ENCODE measurements at places on chromosomes 3 and 15.
A peak's percentile ranks its signal among the peaks of the same experiment; 100 is the strongest.

DNA sequence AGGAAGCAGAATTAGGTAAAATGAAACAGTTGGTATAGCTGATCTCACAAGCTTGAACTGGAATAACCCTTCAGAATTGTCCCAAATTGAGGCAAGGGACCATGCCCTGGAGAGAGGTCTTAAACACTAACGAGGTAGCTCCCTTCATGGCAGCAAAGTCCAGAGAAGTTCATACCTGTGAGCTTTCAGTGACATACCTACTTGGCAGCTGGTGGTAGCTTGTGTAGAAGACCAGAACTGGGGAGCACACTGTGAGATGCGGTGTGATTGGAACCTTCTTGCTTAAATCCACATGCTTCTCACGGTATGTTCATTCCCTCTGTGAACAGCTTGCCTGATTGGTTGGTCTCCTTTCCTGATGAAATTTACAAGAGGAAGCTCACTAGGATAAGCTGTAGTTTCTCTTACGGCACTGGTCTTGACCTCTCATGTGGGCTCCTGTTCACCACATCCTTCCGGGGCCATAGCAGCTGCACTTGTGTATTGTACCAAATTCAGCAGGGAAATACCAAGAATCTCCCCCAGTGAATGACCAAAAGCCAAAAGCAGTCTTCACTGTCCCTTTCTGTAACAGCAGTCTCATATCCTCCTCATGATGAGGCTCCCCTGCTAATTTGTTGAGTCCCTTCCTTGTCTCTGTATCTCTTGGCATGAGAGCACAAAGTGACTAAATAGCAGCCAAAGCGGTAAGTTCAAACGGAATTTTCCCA is 483.7 kb upstream of the FRG2C start:
- no peak for DNase-seq

GRCh38 chr15:101138913-101139880 is 112.7 kb downstream of the CHSY1 start:
- DNase-seq = no peak

- DNase-seq = no peak
Measured at GRCh38 chr3:122927726-122928125, 99.8 kb downstream of the SEMA5B start.

GRCh38 chr15:100667405-100668347 is 65.3 kb downstream of the ASB7 start:
- no peak for DNase-seq

DNA sequence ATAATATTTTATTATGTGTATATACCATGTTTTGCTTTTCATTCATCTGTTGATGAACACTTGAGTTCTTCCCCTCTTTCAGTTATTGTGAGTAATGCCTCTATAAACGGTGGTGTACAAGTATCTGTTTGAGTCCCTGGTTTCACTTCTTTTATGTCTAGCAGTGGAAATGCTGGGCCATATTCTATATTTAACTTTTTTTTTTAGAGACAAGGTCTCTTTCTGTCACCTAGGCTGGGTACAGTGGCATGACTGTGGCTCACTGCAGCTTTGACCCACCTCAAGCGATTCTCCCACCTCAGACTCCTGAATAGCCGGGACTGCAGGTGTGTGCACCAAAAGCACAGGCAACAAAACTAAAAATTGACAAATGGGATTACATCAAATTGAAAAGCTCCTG is 19.9 kb downstream of the GOLM2 start:
- no peak for DNase-seq

DNA sequence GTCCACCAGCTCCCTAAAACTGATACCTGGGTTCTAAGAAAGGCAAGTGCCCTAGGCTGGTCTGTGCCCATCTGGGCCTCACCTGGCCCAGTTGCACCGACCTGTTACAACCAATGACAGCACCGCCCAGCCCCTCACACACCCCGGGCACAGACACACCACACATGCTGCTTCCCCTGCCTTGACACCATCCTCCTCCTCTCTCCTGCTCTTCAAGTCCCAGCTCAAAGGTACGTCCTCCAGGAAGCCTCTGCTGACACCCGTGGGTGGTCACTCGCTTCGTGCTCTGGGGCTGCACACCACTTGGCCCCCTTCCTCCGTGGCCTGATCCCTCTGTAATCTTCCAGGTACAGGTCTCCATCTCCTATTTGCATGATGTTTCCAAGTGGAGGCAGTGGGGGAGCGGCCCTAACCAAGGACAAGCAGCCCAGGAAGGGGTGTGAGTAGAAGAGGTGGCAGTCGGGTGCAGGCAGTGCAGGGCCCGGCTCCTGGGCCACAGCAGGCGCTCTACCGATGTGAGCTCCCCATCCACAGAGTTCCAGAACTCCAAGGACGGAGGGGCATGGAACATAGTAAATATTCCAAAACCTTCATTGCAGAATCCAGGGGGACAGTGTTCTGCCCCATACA is 144.6 kb downstream of the NUP210 start:
- DNase-seq = no peak

- no peak for DNase-seq
Measured at GRCh38 chr15:73602446-73602843, 30.7 kb downstream of the NPTN start.

DNA sequence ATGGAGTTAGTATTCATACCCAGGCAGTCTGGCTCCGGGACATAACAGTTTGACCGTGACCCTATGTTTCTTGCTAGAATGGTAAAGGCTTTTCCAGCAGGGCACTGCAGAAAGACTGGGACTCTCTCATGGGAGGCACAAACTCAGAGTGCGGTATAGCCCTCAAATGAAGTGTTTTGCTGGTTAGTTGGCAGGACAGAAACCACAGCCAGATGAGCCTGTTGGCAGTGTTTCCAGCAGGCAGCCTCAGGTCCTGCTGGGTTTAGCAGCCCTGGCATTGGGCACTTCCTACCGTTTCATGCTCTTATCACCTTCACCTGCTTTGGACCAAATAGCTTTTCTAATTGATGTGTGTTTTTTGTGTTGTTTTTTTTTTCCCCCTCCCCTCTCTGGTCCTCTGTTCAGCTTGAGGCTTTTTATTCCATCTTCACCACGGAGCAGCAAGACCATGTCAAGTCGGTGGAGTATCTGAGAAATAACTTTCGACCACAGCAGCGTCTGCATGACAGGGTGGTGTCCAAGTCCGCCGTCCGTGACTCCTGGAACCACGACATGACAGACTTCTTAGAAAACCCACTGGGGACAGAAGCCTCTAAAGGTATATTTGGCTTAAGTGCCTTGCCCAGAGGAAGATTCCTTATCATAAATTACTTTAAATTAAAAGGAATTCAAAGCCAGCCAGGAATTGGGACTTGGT is 205.6 kb downstream of the FEZF2 start:
- no peak for DNase-seq

DNA sequence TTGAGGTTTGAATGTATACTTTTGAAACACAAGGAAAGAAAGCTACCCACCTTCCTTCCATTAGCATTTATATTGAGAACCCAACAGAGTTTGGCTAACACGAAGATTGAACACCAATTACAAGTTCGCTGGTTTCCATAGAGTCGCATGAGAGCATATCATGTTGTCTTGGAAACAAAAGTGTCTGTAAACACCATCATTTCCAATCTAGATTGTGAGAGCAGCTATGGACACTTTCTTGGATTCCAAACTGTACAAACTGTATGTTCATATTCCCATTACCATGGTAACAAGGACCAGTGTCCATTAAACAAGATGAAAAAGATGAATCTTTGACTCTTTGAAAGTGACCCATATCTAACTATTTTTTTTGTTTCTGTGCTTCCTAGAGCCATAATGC is 529.9 kb upstream of the ROBO1 start:
- no peak for DNase-seq

GRCh38 chr15:95922431-95922830 is 408.1 kb upstream of the NR2F2 start:
- no peak for DNase-seq

- DNase-seq = no peak
Measured at GRCh38 chr3:126157083-126157768, 23.2 kb downstream of the ALDH1L1 start.

- DNase-seq = no peak
Measured at GRCh38 chr3:184660931-184661330, 50.9 kb downstream of the MAGEF1 start.

GRCh38 chr3:50195501-50196252 is 4.3 kb downstream of the GNAT1 start:
- no peak for DNase-seq

DNA sequence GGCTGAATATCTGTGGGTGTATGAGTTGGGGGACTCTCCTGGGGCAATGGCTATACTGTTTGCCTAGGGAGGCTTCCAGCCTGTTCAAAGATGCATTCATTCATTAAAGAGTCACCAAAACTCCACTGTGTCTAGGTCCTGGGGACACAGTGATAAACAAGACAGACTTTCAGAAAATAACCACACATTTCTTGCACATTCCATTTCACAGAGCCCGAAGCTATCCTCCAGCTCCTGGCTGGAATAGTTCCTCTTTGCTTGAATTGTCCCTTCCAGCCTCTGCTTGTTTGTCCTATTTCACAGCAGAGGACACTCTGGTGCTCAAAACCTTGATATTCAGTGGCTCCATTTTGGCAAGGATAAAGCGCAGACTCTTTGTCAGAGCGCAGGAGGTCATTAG is 61.7 kb upstream of the ITGA11 start:
- no peak for DNase-seq

DNA sequence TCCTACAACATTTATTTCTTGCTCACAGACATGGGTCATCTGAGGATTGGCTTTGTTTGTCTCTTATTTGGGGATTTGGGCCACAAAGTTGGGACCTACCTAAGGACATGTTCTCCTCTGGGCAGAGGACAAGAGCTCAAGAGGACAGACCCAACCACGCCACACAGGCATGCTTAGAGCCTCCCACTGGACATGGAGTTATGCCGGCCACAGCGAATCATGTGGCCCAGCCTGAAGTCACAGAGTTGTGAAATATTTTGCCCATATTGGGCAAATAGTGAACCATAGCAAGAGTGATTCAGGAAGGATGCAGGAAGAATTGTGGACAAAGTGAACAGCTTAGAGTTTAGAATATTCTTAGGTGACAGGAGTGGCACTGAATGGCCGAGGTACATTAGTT is 9.9 kb downstream of the TRAK1 start:
- no peak for DNase-seq

DNA sequence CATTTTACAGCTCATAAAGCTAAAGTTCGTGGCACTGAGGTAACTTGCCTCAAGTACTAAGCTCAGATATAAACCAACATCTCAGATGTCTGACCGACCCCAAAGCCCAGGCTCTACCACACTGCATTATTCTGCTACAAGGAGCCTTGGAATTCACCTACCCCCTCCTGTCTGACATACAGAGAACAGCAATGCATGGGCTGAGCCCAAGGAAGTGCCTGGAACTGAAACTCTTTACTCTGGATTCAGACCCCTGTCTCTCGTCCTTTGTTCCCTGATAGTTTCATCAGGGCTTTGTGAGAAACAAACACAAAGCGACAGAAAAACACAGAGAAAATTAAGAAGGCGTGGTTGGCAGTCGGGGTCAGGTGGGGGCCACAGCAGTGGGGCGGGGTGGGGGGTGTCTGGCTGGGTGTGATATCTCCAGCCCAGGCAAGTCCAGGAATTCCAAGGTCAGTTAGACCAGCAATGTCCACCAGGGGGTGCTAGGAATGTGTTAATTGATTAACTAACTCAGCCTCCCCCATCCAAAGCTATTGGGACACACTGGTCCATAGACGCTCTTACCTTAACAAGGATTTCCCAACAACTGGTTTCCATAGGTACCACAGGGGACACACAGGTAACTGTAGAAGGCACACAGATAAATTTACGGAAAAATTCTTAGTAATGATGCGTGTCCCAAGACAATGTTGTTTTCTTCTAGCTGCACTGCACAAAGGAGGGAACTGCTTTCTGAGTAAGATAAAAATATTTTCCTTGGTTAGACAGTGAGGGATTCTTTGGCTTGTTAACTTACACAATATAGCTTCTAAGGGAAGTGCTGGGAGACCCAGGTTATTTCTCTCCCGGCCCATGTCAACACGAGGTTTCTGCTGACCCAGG is 18.8 kb upstream of the SSUH2 start:
- peak; percentile 73 for DNase-seq

- DNase-seq = no peak
Measured at GRCh38 chr3:13581485-13582365, 32.8 kb downstream of the FBLN2 start.

- no peak for DNase-seq
Measured at GRCh38 chr15:40182358-40183029, 21.6 kb downstream of the BUB1B start.

- no peak for DNase-seq
Measured at GRCh38 chr3:183392186-183393034, 36.0 kb downstream of the MCF2L2 start.

DNA sequence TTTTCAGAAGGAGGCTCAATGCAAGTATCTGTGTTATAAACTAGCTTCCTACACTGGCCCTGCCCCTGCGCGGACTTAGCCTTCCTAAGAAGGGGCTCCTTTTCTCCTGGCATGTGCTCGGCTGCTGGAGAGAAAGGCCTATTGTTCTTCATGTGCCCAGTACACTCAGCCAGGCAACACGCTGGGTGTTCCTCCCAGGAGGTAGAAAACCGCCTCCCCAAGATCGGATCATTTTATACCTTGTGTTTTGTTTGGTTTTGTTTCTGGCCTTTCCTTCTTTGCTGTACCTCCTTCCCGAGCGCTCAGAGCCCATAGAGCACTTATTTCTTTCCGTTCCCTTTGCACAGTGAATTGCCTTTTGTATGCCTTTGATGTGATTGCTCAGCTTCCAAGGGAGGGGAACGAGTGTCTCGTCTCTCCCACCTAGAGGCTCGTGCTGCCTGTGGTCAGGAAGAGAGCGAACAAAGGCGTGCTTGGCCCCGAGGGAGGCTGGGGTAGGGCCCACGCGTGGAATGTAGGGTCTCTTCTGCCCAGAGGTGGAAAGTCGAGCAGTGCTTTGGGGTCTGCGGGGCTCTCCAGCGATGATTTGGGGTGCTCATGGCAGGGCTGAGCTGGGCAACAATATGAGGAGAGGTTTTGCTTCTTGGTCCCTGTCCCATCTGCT is 30.0 kb downstream of the CCNL1 start:
- DNase-seq = no peak

- DNase-seq = peak; percentile 13
Measured at GRCh38 chr3:184740509-184741258, 28.8 kb upstream of the MAGEF1 start.

DNA sequence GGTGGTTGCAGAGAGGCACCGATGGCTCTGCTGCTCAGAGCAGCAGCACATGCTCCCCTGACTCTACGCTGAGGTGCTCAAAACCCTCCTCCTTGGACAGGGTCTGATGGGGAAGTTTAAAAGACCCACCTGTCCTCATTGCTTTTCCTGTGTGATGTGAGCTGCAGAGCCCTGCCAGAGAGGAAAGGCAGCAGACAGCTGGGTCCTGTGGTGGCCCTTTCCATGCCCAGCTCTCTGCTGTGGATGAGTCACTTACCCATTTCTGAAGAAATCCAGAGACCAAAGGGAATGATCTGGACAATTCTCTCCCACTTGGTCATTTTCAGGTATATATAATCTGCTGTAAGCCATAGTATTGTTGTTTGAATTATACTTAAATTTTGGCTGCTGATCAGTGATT is 121.7 kb downstream of the CHDH start:
- DNase-seq = no peak

GRCh38 chr3:159131376-159131775 is 329.5 kb downstream of the MFSD1 start:
- DNase-seq = no peak

- no peak for DNase-seq
Measured at GRCh38 chr3:21750080-21750696, 822 bp downstream of the ZNF385D start.

Measured in erythroblast (primary cell).